T-helper 17 cell (primary cell): ENCODE measurements at places on chromosomes 11 and 22. TPM values are rescaled to one million over a fixed set of nuclear protein-coding genes. Genes with fewer than 3 reads are reported as not detected.

Gene OSBP
- total RNA-seq = 53.0 TPM

Gene SCUBE2
- 0.10 TPM for total RNA-seq

Gene SSTR3
- total RNA-seq = 0.37 TPM

Gene SLC22A12
- total RNA-seq = not detected

Gene KRTAP5-11
- not detected for total RNA-seq
